ENCODE measurements at places on chromosomes 16 and 17.

DNA sequence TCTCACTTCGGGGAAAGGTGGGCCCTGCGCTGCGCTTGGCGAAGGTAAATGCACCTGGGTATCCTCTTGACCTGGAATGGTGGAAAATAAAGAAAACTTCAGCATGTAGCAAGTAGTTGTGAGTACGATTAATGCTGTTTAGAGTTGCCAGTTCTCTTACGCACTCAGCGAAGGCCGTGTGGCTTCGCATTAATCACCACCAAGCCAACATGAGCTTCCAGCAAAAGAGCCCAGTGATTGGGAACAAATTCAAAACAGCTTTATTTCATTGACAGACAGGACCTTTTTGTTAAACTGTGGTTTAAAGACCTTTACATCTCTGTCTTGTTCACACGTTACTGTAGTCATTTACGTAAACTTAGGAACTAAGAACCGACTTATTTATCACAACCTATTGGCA, 531.4 kb downstream of the MAF start:
- DNase-seq: no peak

GRCh38 chr16:51095084-51095881, 55.8 kb downstream of the SALL1 start:
- no peak for DNase-seq

DNA sequence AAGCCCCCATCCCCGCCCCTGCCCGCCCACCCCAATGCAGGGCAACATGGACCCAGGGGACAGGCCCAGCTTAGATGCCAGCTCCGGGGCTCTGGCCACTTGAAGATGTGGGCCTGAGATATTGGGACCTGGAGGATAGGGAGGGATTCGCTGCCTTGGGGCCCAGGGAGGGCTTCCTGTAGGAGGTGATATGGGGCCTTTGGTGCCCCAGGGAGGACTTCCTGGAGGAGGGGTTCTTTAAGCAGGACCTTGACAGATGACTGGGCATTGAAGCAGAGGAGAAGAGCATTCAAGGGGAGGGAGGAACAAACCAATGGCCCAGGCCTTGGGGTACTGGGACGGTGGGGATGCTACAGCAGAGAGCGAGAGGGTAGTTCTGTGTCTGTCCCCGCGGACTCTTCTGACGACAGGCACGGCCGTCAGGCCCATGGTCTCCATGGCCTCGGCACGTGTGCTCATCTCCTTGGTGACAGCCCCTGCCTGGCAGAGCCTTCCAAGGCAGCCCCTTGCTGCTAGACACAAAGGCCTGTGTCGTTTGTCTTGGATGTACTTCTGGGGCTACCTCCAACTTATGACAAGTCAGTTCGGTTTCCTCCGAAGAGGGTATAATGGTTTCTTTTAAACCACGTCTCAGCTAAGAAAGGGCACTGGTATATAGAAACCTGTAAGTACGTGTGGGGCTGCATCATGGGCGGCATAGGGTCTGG, 55.5 kb upstream of the ZC3H18 start:
- no peak for DNase-seq

DNA sequence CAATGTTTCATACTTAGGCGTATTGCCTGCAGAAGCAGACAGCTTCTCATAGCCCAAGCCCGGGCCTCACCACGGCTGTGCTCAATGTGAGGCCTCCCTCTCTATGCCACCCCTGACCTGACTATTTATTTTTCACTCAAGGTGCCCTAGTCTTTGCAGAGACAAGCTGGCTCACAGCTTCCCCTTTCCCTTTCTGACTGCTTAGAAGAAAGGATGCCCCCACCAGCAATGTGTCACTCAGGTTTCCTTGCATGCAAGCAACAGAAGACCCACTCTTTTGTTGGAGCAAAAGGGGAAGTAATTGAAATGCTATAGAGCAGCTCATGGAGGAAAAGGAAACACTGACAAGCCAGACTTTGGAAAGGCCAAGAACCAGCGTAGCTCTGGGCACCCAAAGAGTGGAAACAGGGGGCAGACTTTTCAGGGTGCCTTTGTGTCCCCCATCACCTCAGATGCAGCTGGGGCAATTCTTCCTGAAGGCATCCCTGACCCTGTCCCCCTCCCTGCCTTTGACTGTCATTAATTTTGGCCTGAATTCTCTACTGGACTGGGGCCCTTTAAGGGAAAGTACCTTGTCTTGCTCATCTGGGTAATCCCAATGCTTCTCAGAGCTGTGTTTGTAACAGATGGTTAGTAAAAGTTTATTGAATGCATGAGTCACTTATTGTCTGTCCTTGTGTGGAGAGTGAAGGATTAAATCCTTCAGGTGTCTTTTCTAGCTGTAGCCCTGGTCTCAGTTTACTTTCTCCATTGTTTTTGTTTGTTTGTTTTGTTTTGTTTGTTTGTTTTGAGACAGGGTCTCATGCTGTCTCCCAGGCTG, 17.8 kb downstream of the RGS9 start:
- DNase-seq: no peak

DNA sequence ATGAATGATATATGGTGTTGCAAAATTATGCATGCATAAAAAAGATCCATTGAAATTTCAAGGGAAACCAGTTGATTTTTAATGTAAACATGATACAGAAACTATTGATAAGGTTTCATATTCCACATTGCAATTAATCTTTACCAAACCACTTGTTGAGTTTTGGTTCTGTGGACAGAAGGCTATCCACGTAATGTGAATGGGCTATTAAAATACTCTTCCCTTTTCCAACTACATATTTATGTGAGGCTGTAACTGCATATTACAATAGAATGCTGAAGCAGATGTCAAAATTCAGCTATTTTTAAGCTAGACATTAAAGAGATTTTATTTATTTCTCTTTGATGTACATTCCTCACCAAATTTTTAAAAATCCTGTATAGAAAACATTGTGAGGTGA, 33.7 kb upstream of the VPS4A start:
- no peak for DNase-seq

- DNase-seq: no peak
Measured at GRCh38 chr17:78707016-78707415, 75.1 kb downstream of the CYTH1 start.

DNA sequence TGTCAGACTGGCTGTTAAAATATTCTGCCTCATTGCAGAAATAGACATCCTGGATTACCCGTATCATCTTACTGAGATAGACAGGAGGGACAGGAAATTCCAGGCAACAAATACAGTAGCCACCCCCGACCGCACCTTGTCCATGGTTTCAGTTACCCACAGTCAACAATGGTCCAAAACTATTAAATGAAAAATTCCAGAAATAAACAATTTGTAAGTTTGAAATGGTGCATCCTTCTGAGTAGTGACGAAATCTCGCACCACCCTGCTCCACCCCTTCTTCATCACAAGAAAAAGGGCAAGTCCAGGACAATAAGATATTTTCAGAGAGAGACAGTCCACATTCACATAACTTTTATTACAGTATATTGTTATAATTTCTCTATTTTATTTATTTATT, 23.6 kb upstream of the PRSS54 start:
- DNase-seq: no peak

GRCh38 chr16:89529097-89529496, 20.9 kb downstream of the SPG7 start:
- DNase-seq: no peak

DNA sequence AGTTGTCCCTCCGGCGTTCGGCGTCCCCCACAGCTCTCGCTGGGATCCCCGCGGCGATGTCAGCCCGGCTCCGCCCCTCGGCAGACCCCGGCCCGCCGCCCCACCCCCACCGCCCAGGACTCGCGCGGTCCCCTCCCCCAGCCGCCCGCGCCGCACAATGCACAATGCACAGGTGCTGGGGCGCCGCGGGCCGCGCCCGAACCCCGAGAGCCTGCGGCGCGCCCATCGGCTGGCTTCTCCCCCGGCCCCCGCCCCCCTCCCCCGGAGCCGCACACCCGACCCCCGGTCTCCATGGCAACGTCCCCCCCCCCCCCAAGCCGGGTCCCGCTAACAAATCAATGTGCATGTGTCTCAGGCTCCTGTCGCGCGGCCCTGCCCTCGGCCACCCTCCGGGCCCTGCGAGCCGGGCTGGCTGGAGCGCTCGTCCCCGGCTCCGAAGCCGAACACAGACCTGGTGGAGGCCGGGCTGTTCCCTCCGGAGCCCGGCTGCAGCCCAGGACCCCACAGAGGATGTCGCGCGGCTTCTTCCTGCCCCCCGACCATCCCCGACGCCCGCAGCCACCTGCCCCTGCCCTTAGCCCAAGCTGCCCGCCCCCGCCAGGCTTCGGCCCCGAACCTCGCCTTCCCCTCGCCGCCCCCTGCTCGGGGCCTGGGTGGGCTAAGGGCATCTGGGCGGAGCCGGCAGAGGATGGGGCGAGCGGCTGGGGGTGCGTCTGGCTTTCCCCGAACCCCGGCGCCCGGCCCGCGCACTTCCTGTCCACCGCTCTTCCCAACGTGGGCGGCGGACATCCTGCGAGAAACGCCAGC, 818 bp upstream of the CBX8 start:
- DNase-seq: no peak

GRCh38 chr17:48748718-48749566, 20.4 kb upstream of the HOXB13 start:
- no peak for DNase-seq

DNA sequence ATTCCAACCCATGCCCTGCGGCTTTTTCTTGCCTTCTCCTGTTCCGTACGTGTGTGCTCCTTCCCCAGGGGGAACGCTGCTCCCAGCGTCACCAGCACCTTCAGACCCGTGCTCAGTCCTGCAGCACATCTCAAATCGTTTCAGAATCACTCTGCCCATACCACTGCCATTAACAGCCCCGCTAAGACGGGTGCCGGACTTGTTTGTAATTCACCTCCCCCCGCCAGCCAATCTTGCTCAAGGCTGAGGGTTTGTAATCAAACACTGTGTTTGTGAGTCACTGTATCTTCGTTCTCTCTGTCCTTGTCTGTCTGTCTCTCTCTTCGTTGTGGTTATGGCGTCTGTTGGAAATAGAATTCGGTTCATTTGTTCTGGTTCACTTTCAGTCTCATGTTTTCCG, 17.3 kb downstream of the CARD14 start:
- no peak for DNase-seq

DNA sequence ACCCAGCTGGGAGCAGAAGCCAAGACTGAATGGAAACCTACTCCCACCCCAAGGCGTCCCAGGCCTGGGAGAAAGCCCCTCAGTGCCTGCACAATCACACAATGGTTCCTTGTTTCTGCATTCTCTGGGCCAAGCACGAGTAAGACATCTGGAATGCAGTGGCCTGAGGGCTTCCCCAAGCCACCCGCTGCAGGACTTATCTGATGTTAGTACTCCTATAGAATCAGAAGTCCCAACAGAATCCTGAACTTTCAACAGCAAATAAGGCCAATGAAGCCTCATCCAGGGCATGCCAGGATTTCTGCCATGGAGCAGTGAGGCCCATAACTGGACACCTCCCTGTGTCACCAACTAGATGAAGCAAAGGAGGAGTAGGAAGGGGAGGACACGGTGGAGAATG, 28.6 kb downstream of the MYO18A start:
- DNase-seq: no peak

GRCh38 chr16:11359370-11359769, 14.1 kb downstream of the RMI2 start:
- DNase-seq: no peak

- DNase-seq: no peak
Measured at GRCh38 chr16:64648282-64648681, 473.6 kb downstream of the CDH11 start.

DNA sequence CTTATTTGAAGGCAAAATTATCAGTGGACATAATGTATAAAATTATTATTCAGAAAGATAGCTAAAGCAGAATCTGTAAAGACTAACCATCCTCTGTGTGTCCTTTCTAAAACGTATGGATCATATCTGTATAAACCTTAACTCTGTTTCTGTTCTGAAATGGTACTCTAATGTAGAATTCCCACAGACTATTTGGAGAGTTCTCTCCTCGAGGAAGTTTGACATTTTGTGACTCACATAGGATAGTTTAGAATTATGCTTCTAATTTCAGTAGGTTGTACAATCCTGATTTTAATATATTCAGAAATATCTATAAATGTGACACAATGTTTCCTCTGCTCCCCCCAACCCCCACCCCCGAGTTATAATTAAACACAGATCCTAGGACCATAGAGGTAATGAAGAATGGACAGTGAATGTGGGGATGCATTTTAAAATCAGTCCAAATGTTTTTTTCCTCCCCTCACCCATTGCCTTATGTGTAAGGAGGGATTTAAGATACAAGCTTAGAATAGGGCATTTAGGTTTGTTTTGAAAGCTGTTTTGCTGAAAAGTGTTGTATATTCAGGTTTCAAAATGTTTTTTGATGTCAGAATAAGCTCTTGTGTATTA, 66.8 kb downstream of the BCAS3 start:
- DNase-seq: no peak

DNA sequence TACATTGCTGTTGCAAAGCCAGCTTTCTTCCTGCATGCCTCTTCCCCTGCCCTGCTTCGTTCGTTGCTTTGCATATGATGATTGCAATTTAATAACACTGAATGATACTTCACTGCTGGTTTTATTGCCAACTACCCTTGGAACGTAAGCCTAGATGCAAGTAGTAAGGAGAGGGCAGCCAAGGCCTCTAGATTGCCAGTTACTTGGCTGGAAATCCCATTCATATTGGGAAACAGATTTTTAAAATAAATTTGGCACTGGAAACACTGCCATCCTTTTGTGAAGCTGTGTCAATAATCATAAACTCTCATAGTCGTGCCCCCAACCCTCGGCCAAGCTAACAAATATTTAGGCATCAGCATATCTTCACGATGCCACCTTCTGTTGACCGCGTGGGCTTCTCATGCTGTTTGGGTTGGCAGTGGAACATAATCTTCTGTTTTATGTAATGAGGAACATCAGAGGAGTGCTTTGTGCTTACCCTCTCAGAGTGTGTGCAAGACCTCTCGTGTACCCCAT, 86.5 kb downstream of the MAP2K6 start:
- no peak for DNase-seq

DNA sequence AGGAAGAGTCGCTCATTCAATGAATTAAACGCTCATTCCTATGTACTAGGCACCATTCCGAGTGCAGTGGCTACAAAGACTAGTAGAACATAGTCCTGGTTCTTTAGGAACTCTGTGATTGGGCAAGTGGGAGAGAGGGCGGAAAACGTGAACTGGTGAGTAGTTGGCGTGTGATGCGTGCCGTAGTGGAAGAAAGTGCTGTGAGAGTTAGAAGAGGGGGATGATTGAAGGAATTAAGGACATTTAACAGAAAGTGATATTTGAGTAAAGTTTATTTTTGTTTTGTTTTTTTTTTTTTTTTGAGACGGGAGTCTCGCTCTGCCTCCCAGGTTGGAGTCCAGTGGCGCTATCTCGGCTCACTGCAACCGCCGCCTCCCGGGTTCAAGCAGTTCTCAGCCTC, 7.9 kb upstream of the SLFN14 start:
- DNase-seq: peak; percentile 19

Measured in GM12892 (cell line).